ENCODE measurements at places on chromosomes 7 and 10.
A peak's percentile ranks its signal among the peaks of the same experiment; 100 is the strongest.

DNA sequence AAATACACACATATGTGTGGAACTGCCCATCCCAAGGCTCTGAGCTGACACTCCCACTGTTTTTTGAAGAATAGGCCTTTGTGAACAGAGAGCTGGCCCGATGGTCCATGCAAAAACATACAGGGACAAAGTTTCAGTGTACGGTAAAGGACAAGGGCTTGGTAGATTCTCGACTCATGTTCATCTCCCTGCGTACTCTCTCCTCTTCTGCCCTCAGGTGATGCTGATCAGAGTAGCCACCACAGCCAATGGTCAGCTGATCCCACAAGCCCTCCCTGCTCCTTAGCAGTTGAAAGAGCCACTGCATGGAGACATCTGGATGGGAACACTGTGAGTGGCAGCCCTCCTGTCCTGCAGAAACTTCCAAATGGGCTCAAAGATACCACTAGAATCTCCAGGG is 23.1 kb upstream of the C10orf71 start:
- no peak for DNase-seq

- DNase-seq = no peak
These were observed 35.2 kb downstream of the MRPL32 start for GRCh38 chr7:42967391-42967790.

DNA sequence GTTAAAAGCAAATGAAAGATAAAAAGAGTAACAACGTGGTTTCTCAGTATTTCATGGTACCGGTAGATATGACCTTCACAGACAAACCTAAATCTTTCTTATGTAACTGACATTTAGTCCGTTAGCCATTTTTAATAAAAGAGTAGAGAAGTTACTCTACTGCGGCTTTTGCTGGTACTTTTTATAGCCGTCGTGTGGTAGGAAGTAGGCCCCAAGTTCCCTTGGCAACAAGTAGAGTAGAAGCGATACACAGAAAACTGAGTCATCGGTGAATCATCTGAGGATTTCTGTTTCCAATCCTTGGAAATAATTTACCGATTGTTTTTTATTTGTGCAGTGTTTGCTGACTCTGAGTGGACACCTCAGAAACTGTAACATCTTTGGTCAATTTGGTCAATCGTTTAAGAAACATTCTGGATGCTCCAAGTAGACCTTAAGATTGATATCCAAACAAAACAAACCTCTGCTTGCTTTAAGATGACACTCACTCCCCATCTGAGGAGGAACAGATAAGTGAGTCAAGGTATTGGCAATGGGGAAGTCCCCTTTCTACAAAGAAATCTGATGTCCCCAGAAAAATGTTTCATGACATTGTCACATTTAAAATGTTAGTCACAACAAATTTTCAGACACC is 63.9 kb upstream of the AHR start:
- peak; percentile 30 for DNase-seq

DNA sequence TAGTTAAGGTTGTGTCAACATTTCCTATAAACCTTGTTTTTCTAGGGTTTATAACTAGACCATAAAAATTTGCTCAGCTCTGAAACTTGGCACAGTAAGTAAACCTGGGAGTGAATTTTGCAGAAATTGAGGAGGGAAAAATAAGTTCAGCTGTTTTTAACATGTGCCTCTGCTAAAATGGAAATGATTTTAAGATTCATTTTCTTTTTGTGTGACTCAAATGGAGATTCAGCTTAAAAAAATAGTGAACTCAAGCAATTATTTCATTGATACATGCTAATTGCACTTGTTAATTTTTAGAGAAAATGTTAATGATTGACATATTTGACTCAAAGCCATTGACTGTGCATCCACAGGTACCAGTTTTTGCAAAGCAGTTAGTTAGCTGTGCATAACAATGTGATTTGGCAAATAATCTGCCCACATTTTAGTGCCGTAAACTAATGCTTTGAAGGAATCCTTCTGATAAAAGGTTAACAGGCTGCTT is 68.5 kb upstream of the ZNF438 start:
- DNase-seq = no peak

- DNase-seq = no peak
These were observed 25.4 kb upstream of the ST8SIA6 start for GRCh38 chr10:17479822-17480221.

All from stimulated activated CD4-positive, alpha-beta T cell treated with anti-CD3 and anti-CD28 coated beads, TNF-alpha, amount 100 ng/mL, for 48 hours (primary cell).